Stimulated activated CD8-positive, alpha-beta memory T cell treated with anti-CD3 and anti-CD28 coated beads, Interleukin-2, amount 100 ng/mL, for 1 hour (primary cell): ENCODE measurements at places on chromosomes 12 and 14.

GRCh38 chr12:29625359-29625953 is 128.0 kb upstream of the OVCH1 start:
- DNase-seq = no peak

GRCh38 chr12:87678453-87678852 is 350.7 kb downstream of the C12orf50 start:
- DNase-seq = no peak

- DNase-seq = no peak
Measured at GRCh38 chr14:22791301-22791700, 23.9 kb downstream of the SLC7A7 start.

DNA sequence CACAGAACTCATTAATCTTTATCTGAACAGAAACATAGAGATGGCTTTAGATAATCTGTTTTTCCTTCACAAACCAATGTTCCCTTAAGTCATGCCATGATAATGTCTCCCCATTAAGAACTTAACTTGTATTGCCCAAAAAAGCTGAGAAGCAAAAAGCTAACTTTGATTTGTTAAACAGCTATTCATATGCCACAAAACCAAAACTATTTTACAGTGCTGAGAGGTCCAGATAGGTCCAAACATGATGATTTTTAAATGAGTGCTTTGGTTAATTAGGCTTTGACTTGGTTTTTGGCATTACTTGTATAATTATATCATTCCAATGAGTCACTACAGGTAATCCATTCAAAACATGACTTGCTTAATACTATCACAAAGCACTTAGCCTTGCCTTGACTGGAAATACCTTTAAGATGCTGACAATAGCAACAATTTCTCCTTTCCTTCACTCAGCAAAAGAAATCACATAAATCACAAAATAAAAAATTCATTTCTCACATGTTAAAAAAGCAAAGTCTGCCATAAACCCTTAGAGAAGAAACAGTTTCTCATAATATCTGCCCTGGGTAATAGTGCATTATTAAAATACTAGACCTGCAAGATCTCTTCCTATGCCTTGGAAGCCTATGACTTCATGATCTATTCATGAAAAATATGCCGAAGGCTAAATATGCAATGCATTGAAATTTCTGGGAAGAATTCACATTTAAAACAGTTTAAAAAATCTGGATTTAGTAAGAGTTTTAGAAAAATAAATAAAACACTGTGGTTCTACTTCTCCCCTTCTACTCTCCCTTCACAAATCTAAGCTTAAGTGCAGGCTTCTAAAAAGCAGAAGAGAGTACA is 52.0 kb upstream of the SAV1 start:
- DNase-seq = no peak

DNA sequence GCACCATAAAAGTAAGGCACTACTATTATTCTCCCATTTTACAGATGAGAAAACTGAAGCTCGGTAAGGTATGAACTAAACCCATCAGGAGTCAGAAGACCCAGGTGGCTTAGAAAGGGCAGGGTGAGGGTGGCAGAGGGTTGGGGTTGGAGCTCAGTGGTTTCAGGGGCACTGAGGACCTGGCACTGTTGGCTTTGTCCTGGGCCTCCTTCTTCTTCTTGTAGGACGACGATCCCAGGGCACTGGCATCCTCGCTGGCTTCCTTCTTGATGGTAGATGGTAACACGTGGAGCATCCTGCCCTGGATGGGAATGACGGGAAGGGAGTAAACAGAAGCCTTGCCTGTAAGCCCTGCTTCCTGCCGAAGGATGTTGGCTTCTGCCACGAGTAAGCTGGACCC is 19.9 kb downstream of the RBM19 start:
- no peak for DNase-seq

DNA sequence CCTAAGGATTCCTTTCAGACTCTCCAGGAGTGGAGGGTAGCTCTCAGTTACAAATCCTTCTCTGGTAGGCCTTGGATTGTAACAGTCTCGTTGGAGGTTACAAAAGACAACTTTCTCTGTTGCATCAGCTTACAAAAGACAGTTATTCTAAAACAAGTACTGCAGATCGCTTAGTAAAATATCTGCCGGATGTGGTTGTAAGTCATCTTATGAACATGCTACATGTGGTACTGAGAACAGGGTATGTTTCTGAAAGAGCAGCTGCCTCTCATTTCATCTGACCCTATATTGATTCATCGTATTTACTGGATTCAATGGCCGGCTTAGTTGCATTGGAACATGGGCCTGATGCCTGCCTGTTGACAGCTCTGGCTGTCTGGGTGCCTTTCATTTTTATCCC is 157.4 kb downstream of the PTCSC3 start:
- DNase-seq = no peak

- DNase-seq = no peak
Measured at GRCh38 chr12:106425061-106425702, 67.6 kb downstream of the POLR3B start.

DNA sequence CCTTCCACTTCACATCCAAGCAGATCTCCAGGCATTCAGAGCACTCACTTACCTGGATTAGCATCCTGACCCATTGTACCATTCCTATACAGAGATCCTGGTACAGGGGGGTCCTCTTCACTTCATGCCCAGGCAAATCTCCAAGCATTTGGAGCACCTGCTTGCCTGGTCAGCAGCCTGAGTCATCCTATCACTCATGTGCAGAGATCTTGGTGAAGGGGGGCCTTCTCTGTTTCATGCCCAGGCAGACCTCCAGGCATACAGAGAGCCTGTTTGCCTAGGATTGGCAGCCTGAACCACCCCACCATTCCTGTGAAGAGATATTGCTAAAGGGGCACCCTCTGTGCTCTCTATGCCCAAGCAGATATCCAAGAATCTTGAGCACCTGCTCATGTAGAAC is 111.1 kb upstream of the CCDC175 start:
- no peak for DNase-seq

DNA sequence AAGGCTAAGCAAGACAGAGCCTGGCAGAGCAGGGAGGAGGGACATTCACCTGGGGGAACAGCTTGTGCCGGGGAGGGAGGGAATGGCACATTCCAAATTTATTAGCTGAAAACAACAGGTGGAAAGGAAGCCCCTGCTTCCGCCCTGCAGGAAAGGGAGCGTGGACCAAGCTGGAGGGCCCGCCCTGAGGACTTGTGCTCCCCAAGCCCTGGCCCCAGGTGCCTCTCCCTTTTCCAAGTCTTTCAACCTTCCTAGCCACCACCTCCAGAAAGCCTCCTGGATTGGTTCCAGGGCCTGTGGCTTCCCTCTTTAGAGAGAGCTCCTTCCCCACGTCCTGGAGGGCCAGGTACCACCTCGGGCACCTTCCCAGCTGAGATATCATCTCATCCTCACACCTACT is 2.7 kb downstream of the DEGS2 start:
- DNase-seq = no peak

DNA sequence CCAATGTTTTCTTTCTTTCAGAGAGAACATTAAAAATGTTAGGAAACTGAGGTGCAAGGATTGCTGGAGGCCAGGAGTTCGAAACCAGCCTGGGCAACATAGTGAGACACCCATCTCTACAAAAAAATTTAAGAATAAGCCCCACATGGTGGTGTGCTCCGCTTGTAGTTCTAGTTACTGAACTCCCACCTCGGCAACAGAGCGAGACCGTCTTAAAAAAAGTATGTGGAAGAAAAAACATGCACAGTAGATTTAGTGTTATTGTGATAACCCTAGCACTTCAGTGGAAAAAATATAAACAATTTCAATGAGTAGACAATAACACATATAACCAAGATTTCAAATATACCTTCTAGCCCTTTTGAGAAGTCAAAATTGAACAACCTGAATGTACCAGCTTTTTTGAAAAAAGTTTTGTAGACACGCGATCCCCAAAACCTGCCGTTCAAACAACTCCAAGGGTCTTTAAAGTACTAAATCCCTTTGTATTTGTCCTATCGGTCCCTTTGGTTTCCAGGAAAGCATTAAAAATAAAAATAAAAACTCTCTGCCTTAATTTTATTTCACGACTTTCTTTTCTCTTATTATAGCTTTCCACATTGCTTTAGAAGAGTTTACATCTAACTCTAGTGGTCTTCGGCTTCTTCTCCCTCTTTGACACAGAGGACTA is 1.0 kb upstream of the ANO6 start:
- DNase-seq = no peak

- no peak for DNase-seq
Measured at GRCh38 chr12:1859643-1860042, 39.3 kb downstream of the LRTM2 start.

DNA sequence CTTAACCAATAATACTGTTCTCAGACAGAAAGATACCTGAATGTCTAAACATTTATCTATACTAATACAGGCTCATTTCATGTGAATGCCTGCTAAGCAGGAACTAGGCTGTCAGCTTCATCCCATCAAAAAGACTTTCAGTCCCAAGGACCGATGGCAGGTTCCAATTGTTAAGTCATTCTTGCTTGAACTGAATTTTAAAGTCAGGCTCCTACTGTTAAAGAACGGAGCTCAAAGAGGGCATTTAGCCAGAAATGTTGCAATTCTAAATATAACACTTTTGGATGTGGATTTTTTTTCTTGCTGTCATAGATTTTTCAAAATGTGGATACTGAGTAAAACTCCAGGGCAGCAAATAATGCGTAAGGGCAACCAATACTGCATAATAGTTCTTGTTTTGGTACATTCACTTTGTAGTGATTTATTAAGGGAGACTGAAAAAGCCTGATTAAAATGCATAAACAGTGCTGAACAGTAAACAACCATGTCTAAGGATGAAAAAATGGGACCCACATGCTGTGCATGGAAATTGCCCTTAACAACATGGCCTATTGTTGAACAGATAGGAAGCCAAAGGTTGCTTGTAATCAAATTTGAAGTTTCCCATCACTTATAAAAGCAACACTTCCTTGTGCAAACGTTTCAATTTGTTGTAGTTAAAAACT is 38.6 kb upstream of the DBX2 start:
- no peak for DNase-seq

GRCh38 chr14:73775339-73776193 is 61.4 kb upstream of the PNMA1 start:
- no peak for DNase-seq

- DNase-seq = no peak
Measured at GRCh38 chr12:47574252-47575021, 131.4 kb downstream of the RPAP3 start.

DNA sequence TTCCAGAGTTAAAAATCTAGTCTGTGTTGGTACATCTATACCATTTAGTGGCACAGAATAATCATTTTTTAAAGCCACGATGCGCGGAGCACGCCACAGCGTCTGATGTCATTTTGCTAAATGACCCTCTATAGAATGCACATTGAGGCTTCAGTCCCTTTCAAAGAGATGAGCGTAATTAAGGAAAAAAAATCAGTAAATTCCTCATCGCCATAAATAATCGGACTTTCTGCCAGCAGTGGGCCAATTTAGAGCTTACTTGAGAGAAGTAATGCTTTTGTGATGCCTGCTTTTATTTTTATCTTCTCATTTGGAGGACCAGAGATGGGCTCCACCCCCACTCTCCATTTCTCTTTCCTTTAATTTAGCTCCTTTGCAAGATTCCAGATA is 4.0 kb downstream of the ASCL1 start:
- DNase-seq = no peak

DNA sequence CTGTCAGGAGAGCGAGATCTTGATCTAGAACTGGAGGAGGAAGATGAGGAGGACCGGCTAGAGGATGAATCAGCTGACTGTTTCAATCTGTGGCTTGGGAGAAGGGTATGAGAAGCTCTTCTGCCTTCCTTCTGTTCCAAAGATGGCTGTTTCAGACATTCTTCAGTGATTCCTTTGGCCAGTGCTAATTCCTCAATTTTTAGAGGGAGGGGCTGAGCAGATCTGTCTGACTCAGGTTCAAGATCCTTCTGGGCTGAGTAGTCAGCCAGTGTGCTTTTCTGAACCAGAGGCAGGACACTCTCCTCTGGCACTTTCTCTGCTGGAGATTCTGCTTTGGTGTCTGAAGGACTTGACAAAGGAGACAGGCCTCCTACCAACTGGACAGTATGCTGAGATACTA is 15.2 kb downstream of the ACIN1 start:
- DNase-seq = no peak

DNA sequence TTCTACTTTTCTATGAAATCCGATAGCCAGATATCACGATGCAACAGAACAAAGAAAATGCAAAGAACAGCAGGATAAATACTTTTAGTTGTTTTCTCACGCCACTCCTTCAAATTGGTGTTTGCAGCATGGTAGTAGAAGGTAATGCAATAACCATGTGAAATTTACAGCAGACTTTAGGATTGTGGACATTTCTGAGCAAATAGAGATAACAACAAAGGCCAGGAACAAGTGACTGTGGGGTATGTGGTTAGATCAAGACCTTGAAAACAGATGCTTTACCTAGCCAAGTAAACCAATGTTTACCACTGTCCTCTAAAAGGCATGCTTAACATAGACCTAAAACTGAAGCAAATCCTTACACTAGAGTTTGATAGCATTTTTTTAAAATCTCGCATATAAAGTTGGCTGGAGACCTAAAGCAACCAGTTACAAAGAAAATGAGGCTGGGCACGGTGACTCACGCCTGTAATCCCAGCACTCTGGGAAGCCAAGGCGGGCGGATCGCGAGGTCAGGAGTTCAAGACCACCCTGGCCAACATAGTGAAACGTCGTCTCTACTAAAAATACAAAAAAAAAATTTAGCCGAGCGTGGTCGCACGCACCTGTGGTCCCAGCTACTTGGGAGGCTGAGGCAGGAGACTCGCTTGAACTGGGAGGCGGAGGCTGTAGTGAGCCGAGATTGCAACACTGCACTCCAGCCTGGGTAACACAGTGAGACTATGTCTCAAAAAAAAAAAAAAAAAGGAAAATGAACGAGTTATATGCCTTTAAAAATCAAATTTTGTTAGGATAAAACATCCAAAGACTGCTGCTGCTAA is 123.2 kb upstream of the FOXN3 start:
- DNase-seq = no peak

DNA sequence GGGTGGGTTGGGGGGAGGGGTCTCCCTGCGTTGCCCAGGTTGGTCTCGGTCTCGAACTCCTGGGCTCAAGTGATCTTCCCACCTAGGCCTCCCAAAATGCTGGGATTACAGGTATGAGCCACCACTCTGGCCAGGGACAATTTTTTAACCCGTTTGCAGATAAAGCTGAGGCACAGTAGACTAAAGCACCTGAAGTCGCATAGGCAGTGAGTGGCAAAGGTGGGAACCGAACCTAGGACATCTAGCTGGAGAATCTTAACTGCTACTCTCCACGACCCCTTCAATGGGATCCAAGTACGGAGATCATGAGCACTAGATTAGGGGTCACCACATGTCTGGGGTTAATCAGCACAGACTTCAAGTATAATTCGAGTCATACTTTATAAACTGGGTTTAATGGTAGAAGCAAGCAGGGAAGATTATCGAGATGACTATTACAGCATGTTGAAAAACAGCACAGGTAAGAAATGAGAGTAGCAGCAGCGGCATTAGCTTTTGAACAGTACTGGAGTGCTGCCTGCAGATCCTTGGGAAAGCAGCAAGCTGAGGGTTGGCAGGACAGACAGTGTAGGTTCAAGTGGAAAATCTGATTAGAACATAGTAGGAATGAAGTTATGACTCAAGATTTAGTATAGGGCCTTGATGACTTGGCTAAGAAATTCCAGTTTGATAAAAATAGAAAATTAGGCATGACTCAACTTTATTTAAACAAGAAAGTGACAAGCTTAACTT is 23.9 kb downstream of the NID2 start:
- DNase-seq = no peak
